ENCODE measurements at places on chromosomes 1 and 21.
A peak's percentile ranks its signal among the peaks of the same experiment; 100 is the strongest.

- DNase-seq, result no peak
These were observed 14.6 kb downstream of the HUNK start for GRCh38 chr21:31887391-31887841.

- DNase-seq, result no peak
These were observed 23.1 kb upstream of the PAXBP1 start for GRCh38 chr21:32794644-32795079.

DNA sequence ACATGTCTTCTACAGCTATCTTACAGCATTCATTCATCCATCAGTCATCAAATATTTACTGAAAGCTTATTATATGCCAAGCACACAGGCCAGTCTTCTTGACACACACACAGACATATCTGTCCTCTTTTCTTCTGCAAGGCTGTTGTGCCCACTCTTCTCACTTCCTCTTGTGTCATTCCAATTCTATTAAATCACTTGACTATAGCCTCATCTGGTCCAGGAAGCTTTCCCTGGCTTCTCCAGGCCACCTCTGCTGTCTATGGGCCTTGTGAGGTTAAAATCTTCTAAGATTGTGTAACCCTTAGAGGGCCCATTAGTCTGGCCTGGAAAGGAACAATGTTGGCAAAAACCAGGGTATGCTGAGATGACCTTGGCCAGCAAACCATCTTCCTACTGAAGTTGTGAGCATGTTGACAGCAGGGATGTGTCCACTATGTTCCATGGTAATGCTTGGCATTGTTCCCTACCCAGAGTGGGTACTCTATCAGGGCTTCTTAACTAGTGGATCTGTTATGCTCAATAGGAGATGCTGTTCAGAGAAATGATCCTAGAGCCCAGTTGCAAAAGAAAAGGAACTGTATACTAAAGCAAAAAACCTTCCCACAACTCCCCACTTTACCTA lies 5.3 kb downstream of the TRAF3IP3 start:
- no peak for DNase-seq

DNA sequence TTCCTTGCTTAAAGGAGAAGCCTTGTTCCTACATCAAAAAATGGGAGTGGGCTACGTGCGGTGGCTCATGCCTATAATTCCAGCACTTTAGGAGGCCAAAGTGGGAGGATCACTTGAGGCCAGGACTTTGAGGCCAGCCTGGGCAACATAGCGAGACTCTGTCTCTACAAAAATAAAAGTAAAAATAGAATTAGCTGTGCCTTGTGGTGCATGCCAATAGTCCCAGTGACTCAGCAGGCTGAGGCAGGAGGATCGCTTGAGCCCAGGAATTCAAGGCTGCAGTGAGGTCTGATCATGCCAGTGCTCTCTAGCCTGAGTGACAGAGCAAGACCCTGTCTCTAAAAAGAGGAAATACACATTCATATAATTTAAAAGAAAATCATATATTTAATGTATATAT lies 127.1 kb downstream of the C1orf21 start:
- no peak for DNase-seq

DNA sequence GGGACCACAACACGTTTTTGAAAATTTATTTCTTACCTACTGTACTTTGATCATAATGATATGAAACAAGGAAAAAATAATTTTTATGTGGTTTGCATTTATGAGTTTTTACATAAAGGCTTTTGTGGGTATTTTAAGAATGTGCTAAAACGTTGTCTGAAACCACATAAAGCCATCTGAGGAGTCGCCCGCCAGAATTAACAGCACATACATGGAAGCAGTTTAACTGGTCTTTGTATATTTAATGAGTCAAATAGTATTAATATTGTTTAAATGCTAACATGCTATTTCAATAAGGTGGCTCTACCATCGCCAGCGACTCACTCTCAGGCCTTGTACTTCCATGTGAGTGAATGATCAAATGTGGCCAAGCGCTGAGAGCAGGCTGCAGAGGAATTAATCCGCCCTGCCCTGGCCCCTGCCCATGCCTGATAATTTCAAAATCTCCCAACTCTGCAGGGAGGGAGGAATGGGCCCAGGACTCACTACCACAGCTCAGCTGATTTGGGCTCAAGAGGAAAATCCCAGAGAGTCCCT lies 49.6 kb downstream of the SLC66A1 start:
- DNase-seq, result no peak

DNA sequence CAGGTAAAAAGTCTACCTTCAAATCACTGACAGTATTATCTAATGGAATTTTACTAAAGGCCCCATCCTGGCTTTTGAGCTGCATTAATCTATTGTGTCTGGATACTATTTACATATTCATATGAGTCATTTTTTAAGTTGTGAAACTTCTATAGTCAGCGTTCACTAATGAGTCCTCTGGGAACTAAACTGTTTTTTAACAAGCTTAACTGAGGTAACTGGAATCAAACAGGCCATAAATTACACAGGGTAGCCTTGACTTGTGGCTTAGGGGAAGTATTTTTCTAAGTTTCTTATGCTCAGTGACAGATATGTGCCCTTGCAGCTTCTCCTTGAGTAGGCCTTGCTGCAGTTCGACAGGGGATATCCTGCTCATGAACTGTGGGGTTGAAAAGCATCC lies 68.8 kb downstream of the JMJD4 start:
- DNase-seq, result no peak

- no peak for DNase-seq
These were observed 467.6 kb upstream of the PKN2 start for GRCh38 chr1:88216441-88216840.

GRCh38 chr1:93774707-93775106 lies 93.1 kb upstream of the BCAR3 start:
- no peak for DNase-seq

GRCh38 chr21:43295066-43295958 lies 126.5 kb downstream of the CRYAA start:
- DNase-seq, result no peak

- DNase-seq, result no peak
These were observed 2.1 kb downstream of the SH3BGRL3 start for GRCh38 chr1:26281971-26282370.

- no peak for DNase-seq
These were observed 87.5 kb downstream of the RGL1 start for GRCh38 chr1:183892351-183892793.

DNA sequence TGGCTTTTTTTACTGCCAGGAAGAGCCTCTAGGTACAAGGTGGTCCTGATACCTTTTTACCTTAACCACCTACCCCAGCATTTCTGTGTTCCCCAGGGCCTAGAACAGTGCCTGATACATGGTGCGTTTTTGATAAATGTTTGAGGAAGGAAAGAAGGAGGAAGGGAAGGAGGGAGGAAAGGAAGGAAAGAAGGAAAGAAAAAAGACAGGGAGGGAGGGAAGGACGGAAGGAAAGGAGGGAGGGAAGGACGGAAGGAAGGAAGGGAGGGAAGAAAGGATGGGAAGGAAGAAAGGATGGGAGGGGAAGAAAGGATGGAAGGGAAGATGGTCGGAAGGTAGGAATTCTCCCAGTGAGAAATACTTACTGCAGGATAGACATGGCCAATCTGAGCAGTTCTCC lies 12.0 kb upstream of the MAGOH start:
- DNase-seq, result no peak

DNA sequence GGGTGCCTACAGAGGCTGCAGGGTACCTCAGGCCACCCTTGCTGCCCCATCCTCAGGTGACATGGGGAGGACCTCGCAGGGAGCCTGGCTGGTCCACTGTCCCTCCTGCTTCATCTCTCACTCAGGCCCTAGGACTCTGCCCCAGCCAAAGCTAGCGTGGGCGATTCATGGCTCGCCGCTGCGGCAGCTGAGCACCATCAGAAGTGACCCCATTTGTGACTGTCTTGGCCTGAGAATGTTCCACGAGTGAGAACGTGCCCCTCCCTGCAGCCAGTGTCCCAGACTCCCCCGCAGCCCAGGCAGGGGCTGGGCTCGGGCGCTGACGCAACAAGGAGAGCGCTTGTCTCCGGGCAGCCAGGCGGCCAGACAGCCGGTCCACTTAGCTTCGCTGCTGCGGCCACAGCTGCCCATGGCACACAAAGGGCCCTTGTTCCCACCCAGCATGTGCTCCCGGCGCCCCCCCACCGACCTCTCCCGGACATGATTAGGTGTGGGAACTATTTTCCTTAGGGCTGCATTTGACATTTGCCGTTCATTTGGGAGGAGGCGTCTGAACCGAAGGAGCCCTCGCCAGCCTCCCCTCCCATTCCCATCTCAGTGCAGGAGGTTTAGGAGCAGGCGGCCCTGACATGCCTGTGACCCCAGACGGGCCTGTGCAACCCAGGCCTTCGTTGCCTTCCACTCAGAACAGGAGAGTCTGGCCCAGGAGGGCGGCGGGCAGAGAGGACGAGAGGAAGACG lies 19.3 kb upstream of the POFUT2 start:
- no peak for DNase-seq

- no peak for DNase-seq
These were observed 1564.6 kb downstream of the MRPL39 start for GRCh38 chr21:24042687-24043086.

- DNase-seq, result no peak
These were observed 333.3 kb upstream of the ZRANB2 start for GRCh38 chr1:71414179-71414578.

DNA sequence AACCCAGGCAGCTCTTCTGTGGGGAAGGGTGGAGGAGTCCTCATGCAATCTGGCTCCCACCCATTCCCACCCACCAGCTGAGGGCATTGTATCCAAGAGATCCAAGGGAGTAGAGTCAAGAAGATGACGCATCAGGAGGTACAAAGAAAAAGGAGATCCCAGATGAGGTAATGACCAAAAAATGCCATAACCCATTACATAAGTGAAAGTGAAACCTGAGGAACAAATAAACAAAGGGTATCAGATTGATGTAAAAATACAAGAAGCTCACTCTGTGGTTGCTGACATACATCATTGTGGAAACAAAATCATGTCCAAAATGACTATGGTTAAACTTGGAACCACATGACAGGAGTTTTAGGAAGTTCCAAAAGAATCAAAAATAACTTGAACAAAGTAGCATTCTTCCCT lies 42.5 kb downstream of the CCN1 start:
- no peak for DNase-seq

DNA sequence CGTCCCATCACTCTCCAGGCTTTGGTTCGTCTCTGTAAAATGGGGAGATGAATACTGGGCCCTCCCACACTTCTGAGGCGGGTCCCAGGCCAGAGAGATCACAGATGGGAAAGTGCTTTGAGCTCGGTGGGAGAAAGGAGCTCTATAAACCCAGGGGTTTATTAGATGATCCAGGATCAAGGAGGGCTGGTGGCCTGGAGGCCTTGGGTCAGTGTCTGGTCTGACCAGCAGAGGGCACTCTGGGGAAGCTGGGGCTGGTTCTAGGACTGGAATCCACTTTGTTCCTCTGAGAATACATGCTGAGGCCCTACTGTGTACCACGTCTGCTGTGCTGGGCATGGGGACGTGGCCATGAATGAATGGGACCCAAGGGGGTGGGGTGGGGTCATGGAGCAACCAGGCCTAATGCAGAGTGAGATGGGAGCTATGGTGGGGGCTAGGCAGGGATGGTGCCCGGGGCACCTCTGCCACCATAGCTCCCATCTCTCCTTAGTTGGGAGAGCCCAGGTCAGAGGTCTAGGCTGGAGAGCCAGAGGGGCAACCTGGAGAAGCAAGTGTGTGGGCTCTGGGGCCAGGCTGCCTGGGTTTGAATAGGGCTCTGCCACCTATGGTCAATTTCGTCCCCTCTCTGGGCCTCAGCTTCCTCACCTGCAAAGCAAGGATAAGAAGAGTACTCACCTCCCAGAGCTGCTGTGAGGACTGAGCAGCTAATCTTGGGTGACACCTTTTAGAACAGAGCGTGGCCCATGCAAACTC lies 9.0 kb upstream of the FAM131C start:
- DNase-seq, result peak; percentile 63

- DNase-seq, result no peak
These were observed 22.4 kb downstream of the AADACL4 start for GRCh38 chr1:12666141-12666735.

DNA sequence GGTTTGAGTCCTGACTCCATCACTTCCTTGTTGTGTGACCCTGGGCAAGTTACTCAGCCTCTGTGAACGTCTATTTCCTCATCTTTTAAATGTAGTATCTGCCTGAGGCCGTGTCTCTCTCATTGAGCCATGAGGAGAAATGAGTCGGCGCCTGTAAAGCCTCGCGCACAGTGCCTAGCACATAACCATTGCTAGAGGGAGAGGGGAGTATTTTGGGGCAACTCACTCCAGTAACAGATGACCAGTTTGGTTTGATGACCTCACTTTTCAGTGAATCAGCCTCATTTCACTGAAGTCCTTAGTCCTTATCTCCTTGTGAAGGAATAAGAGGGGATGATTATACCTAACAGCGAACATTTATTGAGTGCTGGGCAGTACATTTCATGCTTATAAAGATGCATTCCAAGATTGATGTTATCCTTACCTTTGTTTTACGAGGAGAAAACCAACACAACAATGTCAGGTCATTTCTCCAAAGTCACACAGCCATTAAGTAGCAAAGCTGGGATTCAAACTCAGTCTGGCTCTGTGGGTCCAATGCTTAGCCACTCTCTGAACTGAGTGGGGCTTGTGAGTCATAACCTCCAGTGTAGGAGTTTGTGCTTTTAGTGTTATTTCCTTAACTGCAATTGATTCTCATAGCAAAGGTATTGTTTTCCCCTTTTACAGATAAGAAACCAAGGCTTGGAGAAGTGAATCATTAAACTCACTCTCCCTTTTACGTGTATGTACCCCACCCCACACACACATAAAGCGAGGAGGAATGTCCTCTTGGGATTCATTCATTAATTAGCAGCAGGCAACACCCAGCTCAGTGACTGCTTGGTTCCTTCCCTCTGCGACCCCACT lies 25.9 kb downstream of the KCNC4 start:
- DNase-seq, result no peak

DNA sequence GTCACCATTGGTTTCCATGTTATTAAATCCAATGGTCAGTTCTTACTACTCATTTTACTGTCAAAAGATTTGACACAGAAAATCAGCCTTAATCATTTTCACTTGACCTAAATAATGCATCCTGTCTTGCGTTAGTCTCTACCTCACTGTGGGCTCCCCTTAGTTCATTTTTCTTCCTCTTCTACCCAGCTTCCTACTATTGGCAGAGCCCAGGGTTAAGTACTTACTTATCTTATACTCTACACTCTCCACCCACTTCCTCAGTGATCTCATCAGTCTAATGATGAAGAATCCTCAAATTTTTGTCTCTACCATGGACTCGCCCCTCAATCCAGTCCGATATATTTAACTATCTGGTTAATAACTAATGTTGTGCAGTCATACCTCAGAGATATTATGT lies 735.9 kb downstream of the KCNT2 start:
- no peak for DNase-seq

GRCh38 chr1:214718724-214719123 lies 115.7 kb downstream of the CENPF start:
- DNase-seq, result no peak

GRCh38 chr1:151680391-151680790 lies 36.2 kb downstream of the CELF3 start:
- DNase-seq, result no peak
